Activated CD8-positive, alpha-beta memory T cell treated with anti-CD3 and anti-CD28 coated beads for 24 hours (primary cell): ENCODE measurements at places on chromosomes 13 and 19.

- DNase-seq = peak; percentile 71
These were observed 5.0 kb downstream of the ANO8 start for GRCh38 chr19:17329366-17330261.

GRCh38 chr13:94345374-94346195 is 133.9 kb downstream of the DCT start:
- DNase-seq = no peak

- no peak for DNase-seq
These were observed 377.0 kb downstream of the OLFM4 start for GRCh38 chr13:53405616-53406015.

DNA sequence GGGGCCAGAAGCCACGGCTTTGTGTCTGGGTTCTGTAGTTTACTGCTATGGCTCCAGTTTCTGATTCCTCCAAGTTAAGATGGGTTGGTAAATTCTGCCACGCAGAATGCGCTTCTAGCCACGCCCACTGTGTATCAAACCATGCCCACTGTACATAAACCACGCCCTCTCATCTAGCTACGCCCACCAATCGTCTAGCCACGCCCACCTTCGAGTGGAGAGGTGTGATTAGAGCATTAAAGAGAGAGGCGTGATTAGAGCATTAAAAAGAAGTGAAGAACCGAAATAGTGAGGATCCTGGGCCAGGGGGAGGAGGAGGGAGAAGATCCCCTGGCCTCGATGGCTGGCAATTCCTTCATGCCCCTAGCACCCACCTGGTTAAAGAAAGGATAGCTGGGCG is 43.7 kb upstream of the ADGRE5 start:
- DNase-seq = no peak

DNA sequence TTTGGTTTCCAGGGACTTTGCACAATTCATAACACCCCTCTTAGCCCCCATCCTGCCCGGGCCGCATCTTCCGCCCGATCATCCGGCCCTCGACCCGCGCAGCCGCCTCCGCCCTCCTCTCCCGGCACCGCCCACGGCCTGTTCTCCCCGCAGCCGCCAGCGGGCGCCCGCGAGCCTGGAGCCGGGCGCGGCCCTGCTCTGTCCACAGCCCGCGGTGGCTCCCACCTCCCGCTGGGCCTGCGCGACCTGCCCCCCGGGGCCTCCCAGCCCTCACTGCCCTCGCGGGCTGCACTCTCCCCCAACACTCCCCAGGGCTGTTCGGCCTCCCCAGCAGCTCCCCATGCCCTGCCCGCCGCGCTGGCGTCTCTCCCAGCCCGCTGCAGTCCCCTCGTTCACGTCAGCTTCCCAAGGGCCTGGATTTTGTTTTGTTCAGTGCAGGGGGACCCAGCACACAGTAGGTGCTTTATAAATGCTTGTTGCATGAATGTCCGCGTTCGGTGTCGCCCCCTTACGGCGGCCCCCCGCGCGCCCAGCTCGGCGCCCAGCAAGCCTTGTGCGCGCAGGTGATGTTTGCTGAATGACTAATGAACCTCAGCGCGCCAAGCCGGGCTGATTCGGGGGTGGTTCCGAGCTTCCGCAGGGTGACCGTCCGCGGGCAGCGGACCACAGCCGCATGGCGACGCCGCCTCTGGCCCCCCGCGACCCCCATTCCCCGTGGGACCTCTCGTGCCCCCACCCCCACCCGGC is 4.6 kb upstream of the APC2 start:
- peak; percentile 92 for DNase-seq

DNA sequence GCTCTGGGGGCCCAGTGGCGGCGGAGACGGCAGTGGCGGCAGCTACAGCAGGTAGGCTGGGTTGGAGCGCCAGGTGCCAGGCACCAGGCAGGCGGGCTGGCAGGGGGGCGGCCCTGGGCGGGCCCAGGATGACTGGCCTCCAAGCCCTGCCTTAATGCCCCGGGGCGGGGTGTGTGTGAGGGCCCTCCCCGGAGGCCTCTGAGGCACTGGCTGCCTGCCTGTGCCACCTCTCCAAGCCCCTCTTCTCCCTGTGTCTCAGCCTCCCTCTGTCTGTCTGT is at the start of gene KLK11:
TSS of gene KLK11 (minus strand) at position 63 of the 278 bp plus-strand sequence. CDS start 985 bp downstream, outside the sequence.
- no peak for DNase-seq

- no peak for DNase-seq
These were observed 9.5 kb downstream of the POU4F1 start for GRCh38 chr13:78593652-78594455.

DNA sequence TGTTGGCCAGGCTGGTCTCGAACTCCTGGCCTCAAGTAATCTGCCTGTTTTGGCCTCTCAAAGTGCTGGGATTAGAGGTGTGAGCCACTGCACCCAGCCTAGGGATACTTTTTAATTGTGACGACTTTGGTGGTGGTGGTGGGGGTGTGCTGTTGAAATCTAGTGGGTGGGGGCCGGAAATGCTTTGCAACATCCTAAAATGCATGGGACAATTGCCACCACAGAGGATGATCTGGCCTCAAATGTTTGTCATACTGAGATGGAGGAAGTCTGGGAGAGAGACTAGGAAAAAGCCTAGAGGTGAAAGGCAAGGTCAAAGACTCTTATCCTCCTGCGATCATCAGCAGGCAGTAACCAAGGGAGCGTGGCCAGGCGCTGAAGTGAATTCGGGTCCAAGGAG is 1.4 kb downstream of the NWD1 start:
- no peak for DNase-seq

- no peak for DNase-seq
These were observed 915.2 kb downstream of the PCDH9 start for GRCh38 chr13:66314911-66315310.

- DNase-seq = no peak
These were observed 24.7 kb downstream of the URI1 start for GRCh38 chr19:29966588-29967249.

DNA sequence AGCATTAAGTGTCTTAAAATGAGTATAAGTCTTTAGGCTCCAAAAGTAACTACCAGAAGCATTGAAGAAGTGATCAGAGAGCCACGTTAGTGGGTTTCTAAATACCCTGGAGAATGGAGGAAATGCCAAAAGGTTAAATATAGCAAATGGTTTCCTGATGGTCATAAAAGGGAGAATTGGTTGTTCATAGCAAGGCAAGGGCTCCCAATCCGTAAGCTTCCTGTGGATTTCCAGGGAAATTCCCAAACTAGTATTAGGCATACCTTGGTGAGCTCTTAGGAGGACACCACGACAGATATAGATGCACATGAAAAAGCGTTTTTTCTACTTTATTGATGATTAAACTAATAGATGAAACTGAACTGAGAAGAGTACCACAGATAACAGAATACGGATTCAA is 410.9 kb downstream of the FOXO1 start:
- DNase-seq = no peak

DNA sequence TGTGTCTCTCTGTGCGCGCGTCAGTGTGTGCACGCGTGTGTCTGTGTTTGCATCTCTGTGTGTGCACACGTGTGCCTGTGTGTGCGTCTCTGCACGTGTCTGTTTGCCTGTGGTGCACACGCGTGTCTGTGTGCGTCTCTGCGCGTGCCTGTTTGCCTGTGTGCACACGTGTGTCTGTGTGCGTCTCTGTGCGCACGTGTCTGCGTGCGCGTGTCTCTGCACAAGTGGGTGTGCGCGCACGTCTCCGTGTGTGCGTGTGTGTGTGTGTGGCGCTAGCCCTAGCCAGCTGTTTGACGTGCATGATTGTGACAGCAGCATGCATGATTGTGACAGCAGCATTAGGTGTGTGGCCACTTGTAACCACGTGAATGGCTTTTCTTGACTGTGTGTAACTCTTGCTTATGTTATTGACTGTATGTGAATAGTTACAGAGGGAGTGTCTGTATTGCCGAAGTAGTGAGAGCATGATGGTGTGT is 31.1 kb downstream of the ZNF146 start:
- no peak for DNase-seq

DNA sequence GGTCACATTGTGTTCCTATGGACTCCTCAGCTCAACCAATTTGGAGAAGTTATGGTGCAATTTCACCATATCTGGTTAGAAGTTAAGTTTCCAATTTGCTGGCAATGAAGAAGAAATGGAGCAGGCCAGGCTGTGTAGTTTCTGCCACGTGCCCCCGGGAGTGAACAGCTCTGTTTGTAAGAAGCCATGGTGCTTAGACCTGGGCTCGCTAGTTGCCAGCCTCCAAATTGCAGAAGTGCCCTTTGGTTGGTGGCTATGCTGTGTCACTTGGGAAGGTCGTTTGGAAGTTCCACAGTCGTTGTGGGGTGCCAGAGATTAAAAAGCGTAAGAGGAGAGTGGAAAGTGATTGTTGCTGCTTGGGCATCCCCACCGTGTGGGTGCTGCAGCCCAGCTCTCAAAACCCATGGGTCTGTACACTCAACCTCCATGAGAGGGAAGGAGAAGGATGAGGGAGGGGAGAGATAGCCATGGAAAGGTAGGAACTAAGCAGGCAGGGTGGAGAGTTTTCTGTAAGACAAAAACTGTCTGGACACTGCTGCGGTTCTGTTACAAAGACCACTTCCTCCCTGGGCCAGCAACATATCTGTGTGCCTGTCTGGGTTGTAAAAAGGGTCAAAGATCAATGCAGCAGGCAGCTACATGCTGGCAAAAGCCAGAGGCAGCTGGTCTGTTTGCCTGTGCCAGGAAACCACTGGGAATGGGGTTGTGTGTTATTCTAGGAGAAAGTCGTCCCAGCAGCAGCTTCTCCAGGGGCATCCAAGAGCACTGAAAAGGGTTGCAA is 10.8 kb downstream of the ALOX5AP start:
- DNase-seq = no peak

GRCh38 chr19:40246292-40247073 is 20.0 kb upstream of the CCNP start:
- DNase-seq = no peak
